Activated T-helper 9 cell treated with anti-CD3 and anti-CD28 coated beads, Interleukin-2, amount 50 U/mL, for 16 hours (primary cell): ENCODE measurements at places on chromosomes 3 and 15.
A peak's percentile ranks its signal among the peaks of the same experiment; 100 is the strongest.

DNA sequence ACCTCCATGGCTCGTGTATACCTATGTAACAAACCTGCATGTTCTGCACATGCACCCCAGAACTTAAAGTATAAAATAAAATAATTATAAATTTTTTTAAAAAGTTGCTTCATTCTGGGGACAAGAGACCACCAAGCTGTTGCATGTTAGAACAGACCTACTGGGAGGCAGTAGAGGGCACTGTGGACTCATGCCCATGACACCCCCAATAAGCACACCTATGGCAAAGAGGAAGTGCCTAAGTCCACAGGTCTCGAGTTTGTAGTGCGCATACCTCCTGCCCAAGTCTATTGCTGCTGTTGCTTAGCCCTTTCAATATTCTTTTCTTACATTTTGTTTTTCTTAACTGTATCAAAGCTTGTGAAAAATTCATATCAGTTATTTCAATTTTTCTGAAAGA is 267.9 kb upstream of the THBS1 start:
- DNase-seq: no peak

DNA sequence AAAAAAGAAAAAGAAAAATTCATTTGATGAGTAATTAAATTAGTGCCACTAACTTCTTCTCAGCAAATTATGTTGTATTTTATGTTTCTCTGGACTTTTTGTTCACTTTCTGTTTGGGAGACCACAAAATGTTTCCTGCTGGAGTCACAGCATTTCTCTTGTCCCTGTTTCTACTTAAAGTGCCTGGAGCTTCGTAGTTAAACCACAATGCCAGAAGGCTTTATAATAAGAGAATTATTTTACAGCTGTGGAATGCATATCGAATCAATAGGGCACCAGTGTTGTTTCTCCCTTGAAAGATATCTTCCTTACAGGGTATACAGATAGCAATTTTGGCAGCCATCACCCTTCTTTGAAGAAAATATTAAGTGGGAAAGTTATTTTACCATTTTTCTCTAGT is 3.2 kb downstream of the DTWD1 start:
- no peak for DNase-seq

DNA sequence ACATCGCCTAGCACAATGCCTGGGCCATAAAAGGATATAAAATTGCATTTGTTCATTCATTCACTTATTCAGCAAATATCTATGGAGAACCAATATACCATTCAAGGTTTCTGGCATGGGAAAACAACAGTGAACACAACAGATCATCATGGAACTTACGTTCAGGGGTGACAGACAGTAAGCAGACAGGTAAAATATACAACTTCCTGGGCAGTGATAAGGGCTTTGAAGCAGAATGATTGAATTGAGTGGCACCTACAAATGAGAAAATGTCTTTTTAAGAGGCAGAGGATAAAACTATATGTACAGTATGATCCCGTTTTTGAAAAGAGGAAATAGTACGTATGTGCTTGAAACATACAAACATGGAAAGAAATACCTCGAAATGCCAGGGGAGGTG is 39.2 kb downstream of the CMTM7 start:
- DNase-seq: no peak

DNA sequence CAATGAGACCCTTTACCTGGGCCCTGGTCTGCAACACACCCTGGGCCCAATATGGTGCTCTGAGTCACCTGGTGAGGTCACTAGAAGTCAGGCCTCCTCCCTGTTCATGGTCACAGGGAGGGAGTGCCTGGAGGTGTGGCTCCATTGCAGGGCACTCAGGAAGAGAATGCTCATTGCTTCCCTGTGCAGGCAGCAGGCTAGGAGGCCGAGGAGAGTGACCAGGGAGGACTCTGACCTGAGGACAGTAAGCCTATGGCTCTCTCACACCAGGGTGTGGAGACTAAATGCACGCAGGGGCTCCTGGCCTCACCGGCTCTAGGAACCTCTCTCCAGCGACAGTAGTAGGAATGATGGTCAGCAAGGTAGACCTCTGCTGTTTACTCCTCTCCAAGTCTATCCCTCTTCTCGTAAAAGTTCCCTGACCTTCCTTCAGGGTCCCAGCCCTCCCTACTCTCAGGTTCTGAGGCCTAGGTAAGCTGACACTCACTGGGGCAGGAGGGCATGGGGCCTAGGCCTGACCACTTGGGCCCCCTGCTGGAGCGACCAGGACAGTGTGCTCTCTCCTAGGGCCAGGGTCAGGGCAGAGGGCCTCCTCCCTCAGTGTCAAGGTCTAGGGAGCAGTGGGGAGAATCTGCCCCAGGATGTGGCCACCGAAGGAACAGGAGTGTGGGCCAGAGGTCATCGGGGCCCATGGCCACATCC is 9.6 kb upstream of the SLCO2A1 start:
- DNase-seq: no peak

GRCh38 chr3:43389388-43390254 is 103.3 kb downstream of the SNRK start:
- DNase-seq: peak; percentile 52

DNA sequence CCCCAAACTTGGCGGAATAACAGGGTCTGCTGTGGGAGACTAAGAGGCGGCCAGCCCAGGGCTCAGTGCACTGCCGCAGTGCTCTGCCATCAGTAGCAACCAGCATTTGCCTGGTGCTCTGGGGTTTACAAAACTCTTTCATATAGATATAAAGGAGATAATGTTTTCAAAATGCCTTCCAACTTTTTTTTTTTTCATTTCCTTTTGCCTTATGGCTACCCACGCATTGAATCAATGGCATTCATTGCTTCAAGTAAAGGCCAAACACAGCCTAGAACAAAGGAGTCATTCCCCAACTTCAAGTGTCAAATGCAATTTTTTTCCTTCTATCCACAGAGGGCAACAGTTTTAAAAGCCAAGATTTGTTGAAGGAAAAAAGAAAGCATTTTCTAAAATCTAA is 11.6 kb upstream of the SLC24A5 start:
- no peak for DNase-seq

- no peak for DNase-seq
These were observed 119.1 kb downstream of the GMPS start for GRCh38 chr3:155989536-155989935.

GRCh38 chr3:33089515-33089914 is 7.4 kb downstream of the GLB1 start:
- DNase-seq: no peak

- DNase-seq: no peak
These were observed 43.1 kb downstream of the COL8A1 start for GRCh38 chr3:99681512-99681911.

DNA sequence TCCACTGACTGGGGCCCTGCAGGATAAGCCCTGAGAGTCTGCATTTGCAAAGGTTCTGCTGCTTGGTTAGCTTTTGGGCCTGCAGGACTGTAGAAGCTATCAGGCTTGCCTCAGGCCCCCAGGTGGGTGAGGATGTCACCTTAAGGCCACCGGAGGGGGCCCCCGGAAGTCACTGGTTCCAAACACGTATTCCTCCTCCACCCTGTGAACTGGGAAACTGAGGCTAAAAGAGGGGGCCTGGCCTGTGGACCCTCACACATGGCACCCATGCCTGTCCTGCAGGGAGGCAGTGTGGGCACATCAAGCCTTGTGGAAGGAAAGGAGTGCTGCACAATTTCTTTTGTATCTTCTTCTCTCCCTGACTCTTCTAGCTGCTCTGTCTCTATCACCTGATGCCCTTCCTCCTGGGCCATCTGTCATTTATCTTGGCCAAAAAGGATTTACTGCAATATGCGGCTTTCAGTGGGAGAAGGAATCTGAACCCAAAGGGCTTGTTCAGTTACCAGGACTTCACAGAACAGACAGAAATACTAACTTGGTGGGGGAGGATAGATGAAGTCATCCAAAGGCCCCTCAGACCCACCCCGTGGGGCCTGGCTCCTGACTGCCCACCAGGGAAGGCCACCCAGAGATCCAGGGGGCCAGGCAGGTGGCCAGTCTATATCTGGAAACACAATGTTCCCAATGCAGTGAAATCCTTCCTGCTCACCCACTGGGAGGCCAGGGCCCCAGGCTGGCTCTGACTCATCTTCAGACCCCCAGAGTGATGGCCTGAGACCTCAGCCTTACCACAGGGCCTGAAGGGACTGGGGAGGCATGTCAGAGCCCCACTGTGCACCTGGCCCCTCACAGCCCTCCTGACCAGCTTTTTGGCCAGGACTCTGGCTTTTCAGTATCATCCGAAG is 18.3 kb downstream of the UBAP1L start:
- DNase-seq: no peak
